ENCODE measurements at places on chromosomes 6 and 20. TPM values are rescaled to one million over a fixed set of nuclear protein-coding genes. Genes with fewer than 3 reads are reported as not detected.

DNA sequence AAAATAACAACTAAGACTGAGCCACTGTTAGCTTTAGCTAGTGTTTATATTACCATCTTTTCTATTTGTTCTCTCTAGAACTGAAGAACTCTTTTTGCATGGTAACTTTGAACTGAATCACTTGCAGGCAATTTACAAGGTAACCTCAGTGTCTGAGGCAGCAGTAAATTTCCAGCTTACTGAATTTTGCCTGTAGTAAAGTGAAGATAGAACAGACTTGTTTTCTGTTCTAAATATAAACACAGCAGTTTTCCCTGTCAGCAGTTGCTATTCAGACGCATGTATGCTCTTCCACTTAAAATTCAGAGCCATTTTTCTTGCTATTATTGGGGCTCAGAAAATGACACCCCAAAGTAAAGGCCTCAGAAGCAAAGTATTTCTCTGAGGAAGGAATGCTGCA lies 974.0 kb upstream of the GJE1 start:
- DNase-seq: no peak

- DNase-seq: no peak
These were observed 51.5 kb upstream of the DDR1 start for GRCh38 chr6:30832864-30833263.

DNA sequence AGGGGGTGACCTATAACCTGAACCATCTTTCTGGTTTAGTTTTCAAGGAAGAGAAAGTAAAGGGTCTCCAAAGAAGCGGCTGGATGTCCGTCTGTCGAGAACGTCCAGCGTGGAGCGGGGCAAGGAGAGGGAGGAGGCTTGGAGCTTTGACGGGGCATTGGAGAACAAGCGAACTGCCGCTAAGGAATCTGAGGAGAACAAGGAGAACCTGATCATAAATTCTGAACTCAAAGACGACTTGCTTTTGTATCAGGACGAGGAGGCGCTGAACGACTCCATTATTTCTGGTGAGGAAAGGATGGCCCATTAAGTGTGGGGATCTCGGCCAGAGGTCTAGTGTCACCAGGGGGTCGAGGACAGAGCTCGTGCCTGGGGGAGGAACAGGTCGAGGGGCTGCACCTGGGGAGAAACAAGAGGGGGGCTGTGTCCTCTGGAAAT lies 159.2 kb downstream of the SYCP2 start:
- DNase-seq: no peak

DNA sequence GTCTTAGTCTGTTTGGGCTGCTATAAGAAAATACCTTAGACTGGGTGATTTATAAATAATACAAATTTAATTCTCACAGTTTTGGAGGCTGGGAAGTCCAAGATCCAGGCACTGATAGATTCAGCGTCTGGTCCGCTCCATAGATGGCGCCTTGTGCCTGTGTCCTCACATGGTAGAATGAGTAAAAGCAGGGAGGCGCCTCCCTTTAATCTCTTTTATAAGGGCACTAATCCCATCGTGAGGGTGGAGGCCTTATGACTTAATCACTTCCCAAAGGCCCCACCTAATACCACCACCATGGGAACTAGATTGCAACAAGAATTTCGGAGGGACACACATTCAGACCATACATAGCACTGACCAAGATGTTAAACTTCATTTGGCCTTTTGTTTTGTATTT lies 91.2 kb upstream of the TMEM181 start:
- DNase-seq: no peak

Gene BPIFB1
- not detected for total RNA-seq

Measured in endothelial cell (in vitro differentiated cells).